ENCODE measurements at places on chromosomes 3 and 15.

- no peak for DNase-seq
Observed at GRCh38 chr3:172355836-172356235, 92.4 kb downstream of the GHSR start.

DNA sequence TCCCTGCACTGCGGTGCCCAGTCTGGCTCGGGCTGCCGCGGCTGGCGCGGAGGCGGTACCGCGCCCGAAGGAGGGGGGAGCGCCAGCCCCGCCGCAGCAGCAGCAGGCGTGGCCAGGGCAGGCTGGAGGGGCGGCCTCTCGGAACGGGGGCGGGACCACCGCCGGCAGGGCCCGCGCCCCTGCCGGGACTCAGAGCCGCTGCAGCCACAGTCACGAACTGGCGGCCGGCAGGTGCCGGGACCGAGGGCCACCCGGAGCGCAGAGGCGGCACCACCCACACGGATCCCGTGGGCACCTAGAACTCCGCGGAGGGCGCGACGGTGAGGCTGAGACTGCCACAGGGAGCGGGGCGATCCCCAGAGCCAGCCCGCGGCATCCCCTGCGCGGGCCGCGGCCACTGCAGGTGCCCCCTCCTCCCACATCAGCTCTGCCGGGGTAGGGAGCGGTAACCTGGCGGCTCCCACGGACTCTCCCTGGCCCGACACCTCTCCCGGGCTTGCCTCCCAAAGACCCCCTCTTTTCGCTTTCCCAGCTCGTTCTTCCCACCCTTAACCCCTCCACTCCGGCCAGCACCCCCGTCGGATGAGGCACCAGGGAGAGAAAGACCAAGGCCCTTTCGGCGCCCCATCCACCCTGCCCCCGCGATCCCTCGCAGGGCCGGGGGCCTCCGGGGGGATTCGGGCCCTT lies at the start of gene VWA5B2:
Gene VWA5B2, plus strand, starts transcription at position 192 of the 687 bp plus-strand sequence. CDS start 944 bp downstream, outside the sequence.
- no peak for DNase-seq

GRCh38 chr3:32406486-32407408 lies 15.1 kb downstream of the CMTM7 start:
- DNase-seq: no peak

DNA sequence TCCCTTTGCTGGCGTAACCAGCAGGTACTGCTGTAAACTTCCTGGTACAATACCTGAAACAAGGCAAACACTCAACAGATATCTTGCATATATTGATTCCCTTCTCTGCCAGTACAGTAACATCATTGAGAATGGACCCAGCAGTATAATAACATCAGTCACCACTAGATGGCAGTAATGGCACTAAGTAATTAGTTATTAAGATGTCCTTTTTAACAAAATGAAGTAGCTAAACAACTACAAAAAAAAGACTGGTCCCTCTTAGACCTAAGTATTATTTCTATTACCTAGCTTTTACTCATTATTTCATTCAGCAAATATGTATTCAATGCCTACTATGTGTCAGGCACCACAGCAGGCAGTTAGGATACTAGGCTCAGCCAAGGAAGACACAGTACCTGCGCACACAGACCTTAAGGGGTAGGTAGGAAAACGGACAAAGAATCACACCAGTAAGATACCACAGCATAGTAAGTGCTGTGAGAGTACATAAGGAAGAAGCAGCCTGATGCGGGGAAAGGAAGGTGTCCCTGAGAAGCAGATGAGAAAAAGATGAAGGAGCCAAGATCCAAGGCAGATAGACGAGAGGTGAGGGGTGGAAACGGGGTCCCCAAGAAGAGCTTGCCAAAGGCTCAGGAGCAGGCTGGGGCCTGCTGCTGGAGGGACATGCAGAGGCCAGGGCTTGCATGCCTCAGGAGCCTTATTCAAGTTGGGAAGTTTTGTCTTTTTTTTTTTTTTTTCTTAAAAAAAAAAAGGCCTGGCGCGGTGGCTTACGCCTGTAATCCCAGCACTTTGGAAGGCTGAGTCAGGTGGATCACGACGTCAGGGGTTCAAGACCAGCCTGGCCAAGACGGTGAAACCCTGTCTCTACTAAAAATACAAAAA lies 102.7 kb upstream of the CHD2 start:
- no peak for DNase-seq

GRCh38 chr3:13598926-13599886 lies 50.3 kb downstream of the FBLN2 start:
- no peak for DNase-seq

GRCh38 chr3:115388166-115388565 lies 235.1 kb upstream of the GAP43 start:
- DNase-seq: no peak

DNA sequence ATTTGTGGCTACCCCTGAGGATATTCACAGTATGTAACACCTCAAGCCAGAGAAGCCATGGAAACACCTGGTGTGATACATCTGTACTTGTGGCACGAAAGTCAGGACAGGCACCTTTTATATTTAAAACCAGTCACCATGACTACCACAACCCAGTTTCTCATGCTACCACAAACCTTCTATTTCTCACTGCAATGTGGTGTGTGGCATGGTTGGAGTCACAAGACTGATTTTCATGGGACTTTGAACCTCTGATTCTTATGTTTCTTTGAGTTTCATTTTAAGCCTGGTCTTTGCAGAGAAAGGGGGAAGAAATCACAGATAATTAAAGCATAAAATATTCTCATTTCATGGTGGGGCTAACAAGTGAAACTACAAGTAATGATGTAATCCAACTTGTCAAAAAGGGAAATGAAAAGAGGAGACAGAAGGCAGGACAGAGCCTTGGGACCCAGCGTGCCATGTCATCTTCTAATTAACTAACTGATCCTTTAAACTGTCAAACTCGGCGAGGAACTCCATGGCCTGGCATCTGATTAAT lies 175.9 kb downstream of the PDZRN3 start:
- peak; percentile 29 for DNase-seq

GRCh38 chr3:135869439-135870105 lies 96.0 kb upstream of the PPP2R3A start:
- DNase-seq: no peak

DNA sequence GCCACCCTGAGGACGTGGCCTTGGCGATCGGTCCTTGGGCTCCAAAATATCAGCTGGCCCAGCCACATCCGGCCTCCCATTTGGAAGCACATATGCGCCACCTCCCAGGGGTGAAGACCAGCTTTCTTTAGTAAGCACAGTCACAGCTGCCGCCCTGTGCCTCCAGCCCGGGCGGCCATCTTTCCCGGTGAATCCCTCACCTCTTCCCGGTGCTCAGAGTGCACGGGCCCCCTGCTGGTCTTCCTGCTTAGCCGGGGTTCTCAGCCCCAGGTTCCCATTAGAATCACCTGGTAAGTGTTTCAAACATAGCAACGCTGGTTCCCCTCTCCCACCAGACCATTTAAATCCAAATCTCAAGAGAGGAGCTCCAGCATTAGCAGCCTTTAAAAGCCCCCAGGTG lies 232.2 kb downstream of the VPS13C start:
- DNase-seq: no peak

- no peak for DNase-seq
Observed at GRCh38 chr3:26118165-26118564, 328.3 kb downstream of the OXSM start.

DNA sequence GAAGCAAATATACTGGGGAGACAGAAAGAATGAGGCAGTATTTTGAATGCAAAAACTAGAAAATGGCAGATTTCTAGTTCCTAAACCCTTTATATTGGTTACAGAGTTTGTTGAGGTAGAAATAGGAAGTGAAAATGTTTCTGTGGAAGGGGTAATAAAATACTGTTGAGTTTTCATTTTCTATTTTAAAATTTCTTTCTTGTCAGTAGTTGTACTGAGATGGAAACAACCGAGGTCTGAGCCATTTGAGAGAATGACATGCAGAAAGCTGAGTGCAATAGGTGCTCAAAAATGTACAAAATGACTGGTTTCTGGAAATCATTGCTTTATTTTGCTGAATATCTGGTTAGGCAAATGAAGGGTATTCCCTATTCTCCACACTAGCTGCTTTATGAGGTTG lies 361.4 kb downstream of the CHL1 start:
- DNase-seq: no peak

DNA sequence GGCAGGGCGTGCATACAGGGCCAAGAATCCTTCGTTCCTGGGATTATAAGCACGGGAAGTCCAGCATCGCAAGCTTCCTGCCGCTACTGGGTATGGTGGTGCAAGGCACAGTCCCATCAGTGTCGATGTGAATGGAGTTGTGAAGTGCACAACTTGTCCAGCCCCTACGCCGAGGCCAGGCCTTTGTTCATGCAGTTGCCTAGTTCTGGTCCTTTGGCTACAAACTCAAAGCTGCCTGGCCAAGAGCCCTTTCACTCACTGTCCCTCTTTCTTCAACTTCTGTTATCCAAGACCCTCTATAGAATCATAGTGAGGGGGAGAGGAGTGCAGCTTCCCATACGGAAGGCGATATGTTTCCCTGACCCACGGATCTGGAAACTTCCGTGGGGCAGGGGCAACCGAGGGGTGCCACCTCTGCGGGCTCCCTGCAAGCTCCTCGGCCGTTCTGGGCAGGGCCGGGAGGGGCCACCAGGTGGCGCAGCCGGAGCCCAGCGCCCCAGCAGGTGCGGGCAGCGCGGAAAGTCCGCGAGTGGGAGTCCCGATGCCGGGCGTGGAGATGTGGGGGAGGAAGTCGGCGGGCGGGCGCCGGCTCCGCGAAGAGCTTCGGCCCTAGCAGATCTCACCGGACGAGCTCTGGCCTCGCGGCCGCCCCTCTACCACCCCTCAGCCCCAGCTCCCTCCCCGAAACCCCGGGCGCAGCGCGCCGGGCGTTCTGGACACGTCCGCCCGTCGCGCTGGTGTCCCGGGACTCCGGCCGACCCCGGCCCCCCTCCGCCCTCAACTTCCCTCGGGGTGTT lies 693 bp downstream of the RASGRP1 start:
- no peak for DNase-seq

GRCh38 chr3:76122007-76122406 lies 336.7 kb upstream of the ZNF717 start:
- DNase-seq: no peak

- DNase-seq: no peak
Observed at GRCh38 chr15:33007303-33007855, 187.1 kb downstream of the FMN1 start.

GRCh38 chr3:9818666-9819335 lies 8.7 kb downstream of the TTLL3 start:
- no peak for DNase-seq

- no peak for DNase-seq
Observed at GRCh38 chr15:48671103-48672022, 25.9 kb upstream of the FBN1 start.

- no peak for DNase-seq
Observed at GRCh38 chr3:100641471-100642032, 32.2 kb downstream of the ADGRG7 start.

DNA sequence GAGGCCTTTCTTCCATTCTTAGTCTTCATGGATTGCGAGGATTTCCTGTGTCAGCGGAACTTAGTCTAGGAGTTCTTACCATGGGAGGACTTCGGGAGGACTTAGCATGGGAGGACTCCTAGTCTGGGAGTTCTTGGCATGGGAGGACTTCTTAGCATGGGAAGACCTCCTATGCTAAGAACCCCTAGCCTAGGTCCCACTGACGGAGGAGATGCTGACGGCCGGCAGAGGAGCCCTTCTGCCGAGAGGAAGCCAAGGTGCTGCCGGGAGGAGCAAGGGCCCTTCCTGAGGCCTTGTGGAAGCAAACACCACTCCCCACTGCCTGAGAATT lies 35.6 kb upstream of the LDHAL6B start:
- no peak for DNase-seq

- DNase-seq: no peak
Observed at GRCh38 chr3:45012577-45012976, 13.5 kb upstream of the CLEC3B start.

DNA sequence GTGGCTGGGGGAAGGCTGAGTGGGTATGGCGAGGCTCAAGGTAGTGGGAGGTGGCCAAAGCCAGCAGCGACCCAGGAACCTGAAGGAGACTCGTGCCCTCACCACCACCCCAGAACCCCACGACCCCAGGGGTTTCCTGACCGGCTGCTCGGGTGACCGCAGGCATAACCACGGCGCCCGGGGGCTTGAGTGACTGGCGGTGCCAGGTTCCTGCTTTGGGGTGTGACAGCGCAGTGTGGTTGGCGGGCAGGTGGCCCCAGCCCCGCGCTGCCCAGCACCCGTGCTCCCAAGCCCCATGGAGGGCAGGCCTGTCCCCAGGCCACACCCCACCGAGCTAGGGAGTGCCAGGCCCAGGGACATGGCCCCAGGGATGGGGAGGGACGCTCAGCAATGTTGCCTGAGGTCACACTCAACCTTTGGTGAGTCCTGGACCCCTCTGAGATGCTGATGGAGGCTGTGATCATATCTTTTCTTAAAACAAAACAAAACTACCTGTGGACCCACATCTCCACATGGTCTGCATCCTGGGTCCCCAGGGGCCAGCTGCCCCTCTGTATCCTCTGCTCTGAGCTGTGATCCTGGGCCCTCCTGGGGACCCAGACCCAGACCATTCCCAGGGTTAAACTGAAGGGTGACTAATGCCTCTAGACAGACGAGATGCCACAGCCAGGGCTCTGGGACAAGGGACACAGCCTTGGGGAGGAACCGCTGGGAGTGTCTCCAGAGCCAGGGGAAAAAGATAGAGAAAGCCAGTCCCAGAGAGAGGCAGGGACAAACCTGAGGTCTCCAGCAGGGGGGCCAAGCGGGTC lies 13.0 kb downstream of the DNAJB8 start:
- no peak for DNase-seq

- DNase-seq: no peak
Observed at GRCh38 chr3:108283006-108283405, 13.3 kb upstream of the HHLA2 start.

GRCh38 chr3:157279237-157279636 lies 119.3 kb upstream of the CCNL1 start:
- no peak for DNase-seq

DNA sequence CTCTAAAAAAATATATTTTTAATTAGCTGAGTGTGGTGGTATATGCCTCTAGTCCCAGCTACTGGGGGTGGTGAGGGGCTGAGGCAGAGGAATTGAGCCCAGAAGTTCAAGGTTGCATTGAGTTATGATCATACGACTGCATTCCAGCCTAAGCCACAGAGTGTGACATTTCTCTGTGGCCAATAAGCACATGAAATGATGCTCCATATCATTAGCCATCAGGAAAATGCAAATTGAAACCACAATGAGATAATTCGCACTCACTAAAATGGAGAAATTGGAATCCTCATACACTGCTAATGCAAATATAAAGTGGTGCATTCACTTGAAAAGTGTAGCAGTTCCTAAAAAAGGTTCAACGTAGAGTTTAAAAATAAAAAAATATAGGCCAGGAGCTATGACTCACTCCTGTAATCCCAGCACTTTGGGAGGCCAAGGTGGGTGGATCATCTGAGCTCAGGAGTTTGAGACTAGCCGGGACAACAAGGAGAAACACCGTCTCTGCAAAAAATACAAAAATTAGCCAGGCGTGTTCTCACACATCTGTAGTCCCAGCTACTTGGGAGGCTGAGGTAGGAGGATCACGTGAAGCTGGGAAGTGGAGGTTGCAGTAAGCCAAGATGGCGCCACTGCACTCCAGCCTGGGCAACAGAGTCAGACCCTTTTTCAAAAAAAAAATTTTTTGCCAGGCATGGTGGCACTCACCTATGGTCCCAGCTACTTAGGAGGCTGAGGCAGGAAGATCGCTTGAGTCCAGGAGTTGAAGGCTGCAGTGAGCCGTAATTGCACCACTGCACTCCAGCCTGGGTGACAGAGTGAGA lies 35.2 kb downstream of the IFT122 start:
- no peak for DNase-seq

GRCh38 chr15:60397772-60398445 lies at the start of gene ANXA2:
ANXA2 (minus strand) TSS chr15:60397986; CDS start chr15:60386075, 11,911 bp downstream.
- no peak for DNase-seq

All from vagina (tissue), 2 donors.